ENCODE measurements at places on chromosomes 1 and 21.

- no peak for DNase-seq
Measured at GRCh38 chr1:113998361-113998760, 19.1 kb downstream of the OLFML3 start.

- DNase-seq, result no peak
Measured at GRCh38 chr1:187476671-187477070, 647.9 kb downstream of the PLA2G4A start.

- peak; percentile 58 for DNase-seq
Measured at GRCh38 chr1:36420836-36421317, 23.2 kb upstream of the LSM10 start.

- DNase-seq, result no peak
Measured at GRCh38 chr21:33380483-33380998, 22.7 kb upstream of the IFNGR2 start.

DNA sequence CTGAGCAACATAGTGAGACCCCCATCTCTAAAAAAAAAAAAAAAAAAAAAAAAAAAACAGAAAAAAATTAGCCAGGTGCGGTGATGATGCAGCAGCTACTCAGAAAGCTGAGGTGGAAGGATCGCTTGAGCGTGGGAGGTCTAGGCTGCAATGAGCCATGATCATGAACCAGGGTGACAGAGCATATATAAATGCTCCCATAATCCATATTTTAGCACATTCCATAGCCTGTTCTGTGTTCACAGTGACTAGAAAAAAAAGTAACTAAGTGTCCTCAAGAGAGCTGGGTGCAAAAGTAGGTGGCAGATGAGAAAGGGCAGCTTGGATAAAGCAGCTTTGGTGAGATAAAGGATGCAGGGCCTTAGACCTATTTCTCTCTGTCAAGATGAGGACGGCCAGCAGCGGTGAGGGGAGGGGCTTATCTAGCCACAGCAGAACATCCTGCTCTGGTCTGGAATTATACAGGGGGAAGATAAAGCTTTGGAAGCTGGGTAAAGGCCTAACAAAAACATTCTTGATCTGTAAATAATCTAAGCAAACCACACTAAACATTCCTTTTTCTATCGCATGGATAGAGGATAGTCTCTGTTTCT lies 205.3 kb downstream of the DAB1 start:
- DNase-seq, result no peak

DNA sequence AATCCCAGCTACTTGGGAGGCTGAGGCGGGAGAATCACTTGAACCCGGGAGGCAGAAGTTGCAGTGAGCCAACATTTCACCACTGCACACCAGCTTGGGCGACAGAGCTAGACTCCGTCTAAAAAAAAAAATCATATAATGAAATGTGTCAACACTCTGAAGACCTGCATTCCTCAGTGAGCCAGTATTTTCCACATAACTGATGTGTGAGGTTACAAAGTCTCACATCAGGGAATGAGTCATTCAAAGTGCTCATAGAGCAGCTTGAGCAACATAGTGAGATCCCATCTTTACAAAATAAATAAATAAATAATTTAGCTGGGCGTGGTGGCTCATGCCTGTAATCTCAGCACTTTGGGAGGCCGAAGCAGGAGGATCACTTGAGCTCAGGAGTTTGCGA lies 65.5 kb downstream of the CASZ1 start:
- DNase-seq, result no peak

GRCh38 chr1:222897527-222898190 lies 82.8 kb downstream of the DISP1 start:
- DNase-seq, result no peak

DNA sequence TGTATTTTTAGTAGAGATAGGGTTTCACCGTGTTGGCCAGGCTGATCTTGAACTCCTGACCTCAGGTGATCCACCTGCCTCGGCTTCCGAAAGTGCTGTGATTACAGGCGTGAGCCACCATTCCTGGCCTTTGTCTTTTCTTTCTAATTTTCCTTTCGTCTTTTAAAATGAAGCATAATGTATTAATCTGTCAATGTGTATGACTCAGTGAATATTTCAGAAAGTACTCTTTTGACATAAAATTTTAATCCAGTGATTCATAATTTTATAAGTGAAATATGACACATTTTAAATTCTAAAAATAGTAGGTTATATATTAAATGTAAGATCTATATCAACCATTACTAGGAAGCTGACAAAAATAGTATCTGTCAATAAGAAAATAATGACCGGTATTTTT lies 1059.0 kb upstream of the PRMT6 start:
- DNase-seq, result no peak

DNA sequence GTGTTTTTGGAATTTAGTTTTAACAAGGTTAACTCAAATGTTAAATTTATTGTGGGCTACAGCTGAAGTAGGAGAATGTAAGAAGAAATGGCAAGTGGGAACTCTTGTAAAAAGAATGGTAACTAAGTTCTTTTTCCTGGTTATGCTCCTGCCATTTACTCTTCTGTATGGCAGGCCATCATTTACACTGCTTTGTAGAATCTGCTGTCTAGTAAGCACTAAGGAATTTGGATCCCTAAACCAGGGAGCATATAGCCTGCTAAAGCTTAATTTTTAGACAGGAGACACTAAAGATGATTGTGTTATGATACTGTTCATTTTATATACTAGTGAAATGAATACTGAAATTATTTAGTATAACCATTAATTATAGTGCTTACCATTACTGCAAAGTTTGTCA lies 85.3 kb downstream of the CAMTA1 start:
- DNase-seq, result no peak

- DNase-seq, result peak; percentile 68
Measured at GRCh38 chr1:203216274-203217138, 13.0 kb downstream of the CHIT1 start.

DNA sequence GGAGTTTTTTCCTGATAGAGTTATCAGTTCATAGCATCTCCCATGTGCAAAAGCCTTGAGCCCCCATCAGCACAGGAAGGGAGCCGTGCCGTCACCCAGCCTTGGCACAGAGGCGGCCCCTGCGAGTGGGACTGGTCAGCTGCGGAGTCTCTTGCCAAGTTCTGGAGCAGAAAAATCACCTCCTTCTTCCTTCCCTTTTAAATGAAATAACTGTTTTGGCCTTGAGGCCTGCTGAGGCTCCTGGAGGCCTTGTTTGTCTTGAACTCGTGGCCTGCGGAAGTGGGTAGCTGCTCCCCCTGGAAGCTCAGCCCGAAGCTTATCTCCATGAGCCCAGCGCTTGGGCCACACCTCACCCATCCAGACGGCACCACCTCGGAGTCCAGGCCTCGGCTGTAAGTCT lies 145.7 kb upstream of the TMEM51 start:
- no peak for DNase-seq

GRCh38 chr1:161000736-161001480 lies 20.0 kb downstream of the F11R start:
- DNase-seq, result no peak

DNA sequence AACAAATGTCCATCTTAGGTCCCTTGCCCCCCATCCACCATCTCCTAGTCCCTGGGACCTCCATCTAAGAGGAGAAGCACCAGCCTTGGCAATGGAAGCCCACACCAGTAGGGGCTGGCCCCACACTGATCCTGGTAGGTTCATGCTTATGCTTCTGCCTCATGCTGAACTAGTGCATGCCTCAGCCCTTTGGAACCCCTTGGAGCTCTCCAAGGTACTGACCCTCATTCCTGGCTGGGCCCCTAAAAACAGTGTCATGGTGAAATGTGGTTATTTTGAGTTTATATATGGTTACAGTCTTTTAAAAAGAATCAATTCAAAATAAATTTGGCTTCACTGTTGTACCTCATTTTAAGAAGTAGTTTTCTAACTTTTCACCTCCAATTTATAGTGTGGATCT lies 108.3 kb downstream of the HIVEP3 start:
- DNase-seq, result peak; percentile 55

DNA sequence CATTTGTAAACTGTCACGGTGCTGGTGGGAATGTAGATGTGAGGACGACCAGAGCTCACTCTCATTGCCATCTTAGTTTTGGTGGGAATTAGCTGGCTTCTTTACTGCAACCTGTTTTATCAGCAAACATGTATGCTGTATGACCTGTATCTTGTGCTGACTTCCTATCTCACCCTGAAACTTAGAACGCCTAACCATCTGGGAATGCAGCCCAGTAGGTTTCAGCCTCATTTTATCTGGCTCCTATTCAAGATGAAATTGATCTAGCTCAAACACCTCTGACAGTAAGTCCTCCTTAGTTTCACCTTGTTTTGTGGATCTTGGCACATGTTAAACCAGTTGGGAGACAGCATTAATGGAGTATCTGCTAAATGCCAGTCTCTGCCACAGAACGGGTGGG lies 174.6 kb downstream of the HLX start:
- DNase-seq, result no peak

DNA sequence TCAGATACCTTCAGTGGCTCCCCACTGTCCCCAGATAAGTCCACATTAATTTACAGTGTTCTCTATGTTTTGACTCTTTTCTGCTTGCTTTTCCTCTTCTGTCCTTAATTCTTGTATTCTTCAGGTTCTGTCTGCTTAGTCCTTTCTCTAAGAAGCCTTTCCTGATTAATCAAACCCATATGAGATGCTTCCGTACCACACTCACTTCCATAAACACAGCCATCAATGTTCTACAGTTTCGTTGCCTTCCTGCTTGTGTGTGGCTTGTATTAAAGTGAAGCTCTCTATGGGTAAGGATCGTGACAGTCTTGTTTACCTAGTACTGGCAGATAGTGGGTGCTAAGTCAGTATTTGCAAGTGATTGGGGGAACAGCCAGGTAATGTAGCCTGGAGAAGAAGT lies 75.9 kb downstream of the PRDM2 start:
- DNase-seq, result no peak

DNA sequence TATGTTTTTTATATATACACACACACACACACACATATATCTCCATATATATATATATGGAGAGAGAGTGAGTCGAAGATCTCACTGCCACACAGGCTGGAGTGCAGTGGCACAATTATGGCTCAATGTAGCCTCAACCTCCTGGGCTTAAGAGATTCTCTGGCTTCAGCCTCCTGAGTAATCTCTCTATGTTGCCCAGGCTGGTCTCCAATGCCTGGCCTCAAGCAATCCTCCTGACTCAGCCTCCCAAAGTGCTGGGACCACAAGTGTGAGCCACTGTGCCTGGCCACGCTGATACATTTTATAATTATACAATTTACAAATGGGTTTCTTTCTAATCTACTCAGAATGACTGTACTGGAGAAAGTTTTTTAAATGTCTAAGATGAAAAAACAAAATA lies 664.2 kb downstream of the PTPRC start:
- no peak for DNase-seq

DNA sequence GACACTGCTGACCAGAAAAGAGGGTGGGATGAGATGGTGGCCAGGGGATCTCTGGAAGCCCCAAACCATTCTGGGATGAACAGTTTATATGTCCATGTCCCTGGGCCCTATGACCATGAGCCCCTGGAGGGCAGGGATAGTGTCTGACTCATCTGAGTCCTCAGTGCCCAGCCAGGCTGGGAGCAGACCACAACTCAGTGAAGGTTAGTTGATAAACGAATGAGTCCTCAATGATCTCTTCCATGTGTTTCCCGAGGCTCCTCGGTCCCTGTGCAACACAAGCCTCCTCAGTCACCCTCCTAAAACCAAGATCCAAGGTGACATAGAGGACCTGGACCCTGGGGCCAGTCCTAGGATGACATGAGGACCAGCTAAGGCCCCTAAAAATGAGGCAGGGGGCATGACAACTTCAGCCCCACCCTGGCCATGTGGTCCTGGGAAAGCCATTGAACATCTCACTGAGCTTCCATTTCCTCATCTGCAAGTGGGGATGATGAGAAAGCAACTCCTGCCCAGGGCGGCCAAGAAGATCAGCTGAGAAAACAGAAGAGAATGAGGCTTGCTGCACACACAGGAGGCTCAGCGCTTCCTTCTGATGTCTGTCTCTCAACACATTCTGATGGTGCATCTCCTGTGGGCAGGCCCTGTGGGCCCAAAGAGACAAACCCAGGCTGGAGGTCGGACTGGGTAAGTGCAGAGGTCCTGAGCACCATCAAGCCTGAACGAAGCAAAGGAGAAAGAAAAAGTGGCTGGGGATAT lies 86.3 kb downstream of the GLIS1 start:
- DNase-seq, result no peak

DNA sequence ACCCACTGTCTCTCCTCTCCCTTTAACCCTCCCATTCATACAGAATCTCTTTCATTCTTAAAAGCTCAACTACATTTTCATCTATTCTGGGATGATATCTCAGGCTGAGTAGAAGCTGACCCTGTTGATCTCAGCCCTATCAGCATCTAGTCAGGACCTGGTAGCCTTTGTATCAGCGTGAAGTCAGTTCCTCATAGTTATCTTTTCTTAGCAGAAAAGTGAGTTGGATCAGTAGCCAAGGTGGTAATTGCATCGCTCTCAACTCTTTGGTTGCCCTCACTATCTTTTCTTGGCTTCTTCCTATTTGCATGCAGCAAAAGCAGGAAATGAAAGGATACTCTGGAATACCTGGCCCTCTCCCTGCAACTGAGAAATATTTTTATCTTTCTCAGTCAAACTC lies 13.6 kb upstream of the GOLT1A start:
- no peak for DNase-seq

GRCh38 chr21:38499296-38499695 lies 1.0 kb upstream of the ERG start:
- DNase-seq, result no peak

- DNase-seq, result no peak
Measured at GRCh38 chr1:206048582-206048981, 4.4 kb upstream of the RHEX start.

DNA sequence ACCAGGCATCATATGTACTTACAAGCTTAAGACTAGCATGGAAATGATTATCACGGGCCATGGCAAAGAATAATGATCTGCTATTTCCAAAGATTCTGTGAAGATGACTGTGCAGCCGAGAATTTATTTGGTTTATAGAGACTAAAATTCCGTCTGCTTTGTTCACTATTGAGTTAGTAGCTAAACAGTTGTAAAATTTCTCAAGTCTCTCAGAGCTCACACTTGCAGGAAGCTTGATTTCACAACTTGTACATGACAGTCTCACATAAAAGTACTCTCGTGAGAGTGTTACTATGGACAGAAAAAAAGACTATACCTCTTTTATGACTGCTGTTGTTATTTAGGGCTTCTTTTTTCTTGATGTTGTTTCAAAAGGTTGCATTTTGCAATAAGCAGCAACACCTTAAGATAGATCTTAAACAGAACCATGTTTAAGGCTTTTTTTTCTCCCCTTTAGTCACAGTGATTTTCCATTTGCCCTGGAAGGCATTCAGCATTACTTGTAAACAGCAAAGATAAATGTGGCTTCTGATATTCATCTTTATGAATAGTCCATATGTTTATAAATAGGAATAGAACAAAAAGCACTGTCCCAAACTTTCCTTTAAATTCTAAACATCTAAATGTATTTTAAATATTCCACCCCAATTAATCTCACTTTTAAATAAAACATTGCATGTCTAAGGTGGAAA lies 24.8 kb downstream of the ST6GALNAC5 start:
- DNase-seq, result no peak

DNA sequence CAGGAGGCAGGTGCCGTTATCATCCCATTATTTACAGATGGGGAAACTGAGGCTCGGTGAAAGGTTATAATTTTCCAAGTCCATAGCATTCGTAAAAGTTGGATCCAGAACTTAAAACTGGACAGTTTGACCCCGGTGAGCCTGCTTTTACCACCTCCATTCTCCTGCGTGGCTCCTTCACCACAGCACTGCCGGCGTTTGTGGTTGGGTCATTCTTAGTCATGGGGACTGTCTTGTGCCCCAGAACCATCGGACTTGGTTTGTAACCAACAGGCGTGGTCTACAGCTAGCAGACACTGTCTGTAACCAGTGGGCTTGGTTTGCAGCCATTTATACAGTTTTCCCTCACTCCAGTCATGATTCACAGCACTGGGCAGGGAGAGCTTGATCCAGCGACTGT lies 511.3 kb downstream of the NPHP4 start:
- no peak for DNase-seq

- no peak for DNase-seq
Measured at GRCh38 chr1:223820515-223820858, 25.3 kb downstream of the TP53BP2 start.

GRCh38 chr1:48227165-48228013 lies 4.9 kb downstream of the SLC5A9 start:
- no peak for DNase-seq

All from renal cortex interstitium (tissue), 15 donors.